ENCODE measurements at places on chromosomes 4 and X.

DNA sequence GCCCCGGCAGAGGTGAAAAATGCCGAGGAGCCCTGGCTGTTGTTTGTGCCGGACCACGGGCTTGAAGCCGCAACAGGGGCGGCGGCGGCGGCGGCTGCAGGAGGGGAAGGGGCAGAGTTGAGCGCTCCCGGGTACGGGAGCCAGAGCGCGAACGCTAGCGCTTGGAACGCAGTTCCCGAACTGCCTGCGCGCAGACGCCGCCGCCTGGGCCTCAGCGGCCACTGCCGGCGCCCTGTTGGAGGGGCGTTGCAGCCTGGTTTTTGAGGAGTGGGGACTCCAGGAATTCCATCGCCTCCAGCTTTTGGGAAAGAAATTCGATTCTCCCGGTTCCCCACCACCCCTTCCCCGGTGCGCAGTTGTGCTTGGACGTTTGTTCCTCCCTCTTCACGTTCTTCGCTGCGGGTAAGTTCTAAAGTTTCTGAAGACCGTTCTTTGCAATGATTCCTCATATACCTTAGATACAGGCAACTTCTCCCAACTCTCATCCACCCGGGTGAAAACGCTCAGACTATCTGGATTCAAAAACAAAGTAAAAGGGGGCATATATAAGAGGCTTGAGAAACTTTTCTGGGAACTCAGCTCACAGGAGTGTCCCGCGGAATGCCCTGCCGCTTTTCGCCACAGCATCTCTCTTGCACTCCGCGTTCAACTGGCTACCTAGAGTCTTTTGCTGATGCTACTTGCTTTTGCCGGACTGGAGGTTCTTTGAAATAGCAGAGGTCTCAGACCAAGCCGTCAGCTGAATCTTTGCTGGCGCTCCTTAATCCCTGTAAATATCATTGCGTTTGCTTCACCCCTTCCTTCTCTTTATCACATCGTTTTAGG, 1.0 kb downstream of the FAT4 start:
- DNase-seq = peak; percentile 43

DNA sequence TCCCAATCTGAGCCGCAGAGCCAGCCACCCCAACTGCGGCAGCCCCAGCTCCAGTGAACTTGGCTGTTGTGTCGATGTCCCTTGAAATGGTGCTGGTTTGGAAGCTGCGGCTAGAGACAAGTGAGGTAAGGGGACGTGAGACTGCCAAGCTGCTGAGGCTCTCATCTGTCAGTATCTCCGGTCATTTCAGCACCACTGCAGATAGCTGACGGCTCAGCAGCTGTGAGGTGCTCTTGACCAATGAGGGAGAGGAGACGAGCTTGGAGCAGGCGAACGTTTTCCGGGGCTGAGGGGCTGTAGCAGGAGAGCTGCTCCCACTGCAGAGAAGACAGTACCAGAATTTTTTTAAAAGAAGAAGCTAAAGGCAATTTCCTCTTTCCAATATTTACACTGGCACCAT, 175.5 kb upstream of the CASK start:
- no peak for DNase-seq

GRCh38 chrX:66005830-66006449, 33.9 kb downstream of the VSIG4 start:
- DNase-seq = no peak

DNA sequence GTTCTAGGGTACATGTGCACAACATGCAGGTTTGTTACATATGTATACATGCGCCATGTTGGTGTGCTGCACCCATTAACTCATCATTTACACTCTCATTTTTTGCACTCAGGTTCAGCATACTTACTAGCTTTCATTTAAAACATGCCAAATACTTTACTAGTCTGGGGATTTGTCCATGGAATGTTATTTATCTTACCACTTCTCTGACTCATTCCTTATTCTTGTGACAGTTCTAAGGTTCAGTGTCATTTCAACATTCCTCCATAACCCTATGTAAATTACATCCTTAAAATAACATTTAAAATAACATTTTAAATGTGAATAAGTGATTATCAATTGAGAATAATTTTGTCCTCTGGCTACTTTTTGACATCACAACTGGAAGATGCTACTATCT, 19.5 kb upstream of the SYTL5 start:
- DNase-seq = no peak

GRCh38 chrX:101057093-101057714, 5.3 kb upstream of the TRMT2B start:
- DNase-seq = no peak

- no peak for DNase-seq
These were observed 358.4 kb downstream of the PPP3CA start for GRCh38 chr4:100988876-100989275.

GRCh38 chr4:169437299-169438047, 166.7 kb upstream of the SH3RF1 start:
- DNase-seq = no peak

- no peak for DNase-seq
These were observed 21.2 kb upstream of the HGFAC start for GRCh38 chr4:3420606-3420955.

GRCh38 chr4:173294444-173294843, 39.7 kb downstream of the HMGB2 start:
- DNase-seq = no peak

- DNase-seq = peak; percentile 49
These were observed 80.8 kb downstream of the HMGN5 start for GRCh38 chrX:81120936-81121371.

DNA sequence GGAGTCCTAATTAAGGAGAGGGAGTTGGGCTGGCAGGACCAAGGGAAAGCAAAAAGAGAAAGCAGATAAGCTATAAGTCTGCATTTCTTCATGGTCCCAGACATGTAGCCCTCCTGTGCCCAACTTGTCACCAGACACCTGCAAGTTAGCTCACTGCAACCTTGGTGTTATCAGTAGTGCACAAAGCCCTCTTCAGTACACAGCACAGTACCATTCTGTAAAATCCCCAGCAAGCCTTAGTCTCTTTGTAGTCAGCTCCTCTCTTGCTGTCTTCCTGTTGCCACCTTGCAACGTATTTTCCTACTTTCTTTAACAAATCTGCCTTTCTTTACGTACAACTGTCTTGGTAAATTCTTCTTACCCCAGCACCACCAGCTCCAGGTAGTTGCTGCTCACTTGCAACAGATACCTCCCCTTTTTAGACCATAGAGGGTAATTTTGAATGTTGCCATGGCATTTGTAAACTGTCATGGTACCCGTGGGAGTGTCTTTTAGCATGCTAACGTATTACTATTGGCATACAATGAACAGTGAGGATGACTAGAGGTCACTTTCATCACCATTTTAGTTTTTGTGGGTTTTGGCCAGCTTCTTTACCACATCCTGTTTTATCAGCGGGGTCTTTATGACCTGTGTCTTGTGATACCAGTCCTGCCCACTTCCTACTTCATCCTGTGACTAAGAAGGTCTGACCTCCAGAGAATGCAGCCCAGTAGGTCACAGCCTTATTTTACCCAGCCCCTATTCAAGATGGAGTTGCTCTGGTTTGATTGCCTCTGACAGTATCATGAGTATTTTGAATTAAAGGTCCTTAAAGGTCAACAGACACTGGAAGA, 28.3 kb upstream of the AP1S2 start:
- DNase-seq = peak; percentile 83

GRCh38 chrX:123217077-123217476, 33.0 kb downstream of the GRIA3 start:
- DNase-seq = no peak

- DNase-seq = no peak
These were observed 308.7 kb downstream of the PDGFC start for GRCh38 chr4:156662921-156663320.

DNA sequence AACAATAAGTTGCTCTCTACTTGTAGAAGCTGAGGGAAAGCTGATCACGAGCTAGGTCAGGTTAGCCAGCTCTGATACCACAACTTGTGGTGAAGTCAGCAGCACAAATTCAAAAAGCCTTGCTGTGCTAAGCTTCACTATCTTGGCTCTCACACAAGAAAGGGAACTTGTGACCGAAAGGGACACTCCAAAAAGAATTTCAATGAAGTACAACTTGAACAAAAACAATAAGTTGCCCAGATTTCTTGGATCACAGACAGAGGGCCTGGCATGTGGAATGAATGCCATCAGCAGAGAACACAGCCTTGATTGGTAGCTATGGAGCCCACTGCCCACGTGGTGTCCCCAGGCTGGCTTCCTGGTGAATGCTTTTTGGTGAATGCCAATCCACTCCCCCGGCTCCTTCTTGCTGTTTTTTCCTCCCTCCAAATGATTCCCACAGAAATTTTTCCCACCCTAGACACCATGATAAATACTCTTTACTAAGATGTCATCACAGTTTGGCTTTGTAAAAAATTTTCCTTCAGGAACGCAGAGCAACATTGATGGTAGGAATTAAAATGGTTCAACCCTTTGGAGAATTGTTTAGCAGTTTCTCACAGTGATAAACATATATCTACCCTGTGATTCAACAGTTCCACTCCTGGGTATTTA, 82.6 kb downstream of the ANXA3 start:
- no peak for DNase-seq

DNA sequence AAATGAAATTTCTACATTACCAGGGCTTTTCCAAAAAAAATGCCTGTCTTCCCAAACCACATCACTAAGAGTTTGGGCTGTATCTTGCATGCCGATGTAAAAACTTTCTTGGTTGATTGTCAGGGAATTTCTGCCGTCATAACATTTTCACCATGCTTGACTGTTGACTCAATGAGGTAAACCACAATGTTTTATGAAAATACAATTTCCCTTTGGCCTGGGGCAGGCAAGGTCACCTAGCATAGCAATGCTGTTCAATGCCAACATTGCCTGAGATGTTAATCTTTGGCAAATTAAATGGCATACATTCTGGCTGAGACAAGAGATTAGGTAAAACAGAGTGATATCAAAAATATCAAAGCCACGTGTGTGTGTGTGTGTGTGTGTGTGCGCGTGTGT, 137.1 kb upstream of the TBL1X start:
- DNase-seq = no peak

DNA sequence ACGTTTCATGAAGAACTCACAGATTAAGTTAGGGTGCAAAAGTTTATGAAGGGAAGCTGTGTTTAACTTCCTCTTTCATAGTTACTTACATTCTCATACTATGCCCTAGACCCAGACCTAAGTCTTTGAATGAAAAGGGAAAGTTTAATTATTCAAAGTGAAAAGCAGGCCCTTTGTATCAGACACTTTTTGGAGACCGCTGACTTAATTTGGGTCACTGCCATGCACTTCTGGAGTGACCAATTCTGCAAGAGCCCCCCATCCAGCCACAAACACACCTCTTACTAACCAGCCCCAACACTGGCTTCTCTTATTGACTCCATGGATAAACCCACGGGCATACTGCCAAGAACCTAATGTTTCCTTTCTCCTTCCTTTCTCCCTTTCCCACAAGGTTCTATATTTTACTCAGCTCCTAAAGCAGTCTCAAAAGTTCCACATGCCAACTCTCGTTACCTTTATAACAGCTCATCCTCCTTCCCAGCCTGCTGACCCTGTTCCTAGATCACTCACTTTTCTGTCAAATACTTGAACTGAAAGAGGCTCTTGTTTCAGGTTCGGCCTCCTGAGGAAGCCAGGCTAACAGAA, 34.5 kb downstream of the ABCE1 start:
- no peak for DNase-seq

GRCh38 chrX:16559206-16559619, 90.7 kb upstream of the S100G start:
- DNase-seq = no peak

- DNase-seq = peak; percentile 42
These were observed 7.9 kb downstream of the TRIM2 start for GRCh38 chr4:153211986-153212728.

DNA sequence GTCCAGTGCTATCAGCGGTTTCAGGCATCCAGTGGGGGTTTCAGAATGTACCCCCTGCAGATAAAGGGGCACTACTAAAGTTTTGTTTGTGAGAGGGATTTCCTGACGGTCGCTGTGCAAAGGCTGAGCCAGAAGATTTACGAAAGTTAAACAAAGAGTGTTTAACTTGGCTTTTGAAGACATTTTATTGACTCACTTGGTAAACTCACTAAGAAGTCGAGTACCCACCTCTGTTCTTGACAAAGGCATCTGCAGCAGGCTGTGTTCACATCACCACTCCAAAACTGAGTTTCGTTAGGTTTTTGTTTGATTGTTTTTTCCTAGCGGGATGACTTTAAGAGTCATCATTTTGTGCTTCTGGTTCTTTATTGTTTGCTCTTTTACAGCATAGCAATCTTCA, 143.9 kb upstream of the TBL1X start:
- DNase-seq = no peak

DNA sequence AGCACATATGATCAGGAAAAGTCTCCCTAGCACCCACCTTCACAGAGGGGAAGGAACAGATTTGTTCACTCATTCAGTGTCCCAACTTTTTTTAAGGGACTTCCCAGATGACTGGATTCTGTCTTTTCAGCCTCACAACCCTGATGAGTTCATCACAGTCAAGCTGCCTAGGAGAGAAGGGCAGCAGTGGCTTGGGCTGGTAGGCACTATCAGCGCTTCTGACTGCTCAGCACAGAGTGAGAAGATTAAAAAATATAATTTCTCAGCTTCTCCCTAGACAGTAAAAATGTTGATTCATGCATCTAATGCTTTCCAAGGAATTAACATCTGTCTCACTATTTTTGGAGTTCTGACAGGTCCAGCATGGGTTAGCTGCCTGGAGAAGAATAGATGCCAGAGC, 328.2 kb downstream of the DTHD1 start:
- no peak for DNase-seq

DNA sequence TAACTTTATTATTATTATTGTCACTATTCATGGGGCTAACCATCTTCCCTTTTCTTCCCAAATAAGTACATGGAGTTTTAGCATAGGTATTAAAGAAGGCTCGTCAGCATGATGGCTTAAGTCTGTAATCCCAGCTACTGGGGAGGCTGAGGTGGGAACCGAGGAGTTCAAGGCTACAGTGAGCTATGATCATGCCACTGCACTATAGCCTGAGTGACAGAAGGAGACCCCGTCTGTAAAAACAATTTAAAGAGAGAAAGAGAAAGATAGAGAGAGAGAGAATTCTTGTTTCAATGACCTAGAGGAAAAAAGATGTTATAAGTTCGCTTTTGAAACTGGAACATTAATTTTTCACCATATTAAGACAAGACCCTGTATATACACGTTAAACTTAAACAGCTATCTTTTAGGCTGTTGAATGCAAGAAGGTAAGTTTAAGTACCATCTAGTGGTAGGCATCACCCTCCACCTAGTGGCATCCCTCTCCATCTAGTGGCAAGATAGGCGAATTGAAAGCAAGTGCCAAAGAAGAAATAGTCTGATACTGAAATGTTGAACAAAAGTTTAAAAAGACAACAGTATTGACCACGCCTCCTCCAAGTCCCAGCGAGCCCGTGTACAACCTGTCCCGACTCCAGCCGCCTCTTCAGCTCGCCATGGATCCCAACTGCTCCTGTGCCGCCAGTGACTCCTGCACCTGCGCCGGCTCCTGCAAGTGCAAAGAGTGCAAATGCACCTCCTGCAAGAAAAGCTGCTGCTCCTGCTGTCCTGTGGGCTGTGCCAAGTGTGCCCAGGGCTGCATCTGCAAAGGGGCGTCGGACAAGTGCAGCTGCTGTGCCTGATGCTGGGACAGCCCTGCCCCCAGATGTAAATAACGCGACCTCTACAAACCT, 26.0 kb upstream of the YTHDC1 start:
- peak; percentile 29 for DNase-seq

DNA sequence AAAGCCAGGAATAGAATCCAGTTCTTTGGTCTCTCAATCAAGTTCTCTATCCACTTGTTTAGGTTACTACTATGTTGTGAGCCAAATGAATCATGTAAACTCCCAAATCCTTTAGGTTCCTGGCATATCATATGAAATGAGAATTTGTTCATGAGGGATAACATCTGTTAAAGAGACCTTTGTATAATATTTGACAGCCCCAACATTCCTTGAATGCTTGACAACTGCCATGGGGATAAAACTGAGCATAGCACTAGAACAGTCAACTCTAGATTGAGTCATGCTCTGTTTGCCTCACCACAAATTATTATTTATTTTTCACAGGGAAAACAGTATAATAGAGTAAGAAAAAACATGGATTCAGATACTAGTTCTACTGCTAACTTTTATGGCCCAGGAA, 93.3 kb downstream of the NAA11 start:
- DNase-seq = peak; percentile 82

All from foreskin melanocyte (primary cell).